ENCODE measurements at places on chromosomes 13 and 19. TPM values are rescaled to one million over a fixed set of nuclear protein-coding genes. Genes with fewer than 3 reads are reported as not detected.

The GPC5 gene
- not detected for total RNA-seq

The OLFM4 gene
- total RNA-seq, result not detected

The SGCG gene
- total RNA-seq, result not detected

The IL11 gene
- 11.0 TPM for total RNA-seq

The ARRDC5 gene
- not detected for total RNA-seq

The PGLYRP1 gene
- not detected for total RNA-seq

The CD70 gene
- 12.1 TPM for total RNA-seq

The CNN2 gene
- 98.9 TPM for total RNA-seq

The UBAC2 gene
- 65.6 TPM for total RNA-seq

Measured in A549 treated with AZD2906 at 1 μM for 4 hours (cell line).